ENCODE measurements at places on chromosomes 16 and 17.

GRCh38 chr17:14038206-14038605, 31.1 kb upstream of the COX10 start:
- no peak for DNase-seq

DNA sequence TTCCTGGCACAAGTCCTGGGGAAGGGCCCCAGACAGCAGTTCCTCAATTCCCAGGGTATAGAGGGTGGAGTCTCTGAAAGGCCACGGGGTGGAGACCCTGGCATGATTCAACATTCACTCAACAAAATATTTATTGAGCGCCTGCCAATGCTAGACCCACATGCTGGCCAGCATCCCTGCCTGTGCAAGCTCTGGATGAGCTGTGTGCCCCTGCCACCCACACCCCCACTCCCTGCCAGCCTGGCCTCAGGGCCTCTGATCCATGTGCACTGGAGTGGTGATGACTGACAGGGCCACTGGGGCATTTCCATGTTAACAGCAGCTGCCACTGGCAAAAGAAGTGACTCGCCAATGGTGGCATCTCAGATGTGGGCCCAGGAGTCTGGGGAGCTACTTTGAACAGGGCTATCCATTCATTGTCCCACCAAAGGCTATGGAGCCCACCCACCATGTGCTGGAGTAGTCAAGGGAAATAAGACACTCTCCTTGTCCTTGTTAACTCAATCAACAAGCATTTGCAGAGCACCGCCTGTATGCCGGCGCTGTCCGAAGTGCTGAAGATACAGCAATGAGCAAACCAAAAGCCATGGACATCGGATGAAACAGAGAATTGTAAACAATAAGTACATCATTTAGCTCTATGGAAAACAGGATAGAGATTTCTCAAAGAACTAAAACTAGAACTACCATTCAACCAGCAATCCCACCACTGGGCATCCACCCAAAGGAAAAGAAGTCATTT, 3.0 kb upstream of the PRSS22 start:
- no peak for DNase-seq

GRCh38 chr17:73934696-73935095, 268.8 kb upstream of the RPL38 start:
- DNase-seq = no peak

GRCh38 chr17:77793971-77794235, 164.6 kb upstream of the TNRC6C start:
- no peak for DNase-seq

DNA sequence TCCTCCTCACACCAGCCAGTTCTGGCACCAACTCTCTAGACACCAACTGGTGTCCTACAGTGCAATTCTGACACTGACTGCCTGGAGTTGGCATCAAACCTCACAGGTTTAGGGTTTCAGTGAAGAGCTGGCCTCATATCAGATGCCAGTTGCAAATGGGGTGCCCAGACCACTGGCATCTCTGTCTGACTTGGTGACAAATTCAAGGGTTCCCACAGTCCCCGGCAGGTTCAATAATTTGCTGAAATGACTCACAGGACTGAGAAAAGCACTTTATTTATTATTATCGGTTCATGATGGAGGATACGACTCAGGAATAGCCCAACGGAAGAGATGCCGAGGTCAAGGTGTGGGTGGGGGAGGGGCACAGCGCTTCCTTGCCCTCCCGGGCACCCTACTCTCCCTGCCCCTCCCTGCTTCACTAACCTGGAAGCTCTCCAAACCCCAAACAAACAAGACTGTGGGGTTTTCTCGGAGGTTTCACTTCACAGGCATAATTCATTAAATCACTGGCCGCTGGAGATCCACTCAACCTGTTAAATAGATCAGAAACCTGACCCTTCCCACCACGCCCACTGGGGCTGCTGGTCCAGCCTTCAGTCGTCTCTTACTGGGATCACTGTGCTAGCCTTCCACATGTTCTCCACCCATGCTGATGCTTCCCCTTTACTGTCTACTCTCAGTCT, 1.7 kb upstream of the NLRP1 start:
- peak; percentile 46 for DNase-seq

GRCh38 chr17:72898725-72899124, 193.8 kb downstream of the SLC39A11 start:
- DNase-seq = no peak

- no peak for DNase-seq
Observed at GRCh38 chr17:226108-227077, 44.9 kb upstream of the DOC2B start.

GRCh38 chr17:43702637-43703036, 40.9 kb upstream of the MEOX1 start:
- no peak for DNase-seq

DNA sequence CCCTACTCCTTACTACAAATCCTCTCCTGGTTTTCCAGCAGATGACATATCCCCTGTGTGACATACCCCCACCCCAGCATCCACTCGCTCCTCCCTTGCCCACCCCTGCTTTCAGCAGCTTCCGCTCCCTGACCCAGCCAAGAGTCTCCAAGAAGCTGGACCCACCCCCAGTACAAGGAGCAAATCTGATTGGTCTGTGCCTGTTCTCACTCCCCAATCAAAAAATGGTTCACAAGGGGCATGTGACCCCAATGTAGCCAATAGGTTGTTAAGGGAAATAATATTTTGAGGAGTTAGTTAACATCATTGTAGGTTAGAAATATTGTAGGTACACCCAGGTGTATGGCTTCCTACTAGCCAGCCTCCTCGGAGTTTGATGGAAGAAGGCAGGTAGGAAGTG, 70.1 kb downstream of the GP2 start:
- no peak for DNase-seq

DNA sequence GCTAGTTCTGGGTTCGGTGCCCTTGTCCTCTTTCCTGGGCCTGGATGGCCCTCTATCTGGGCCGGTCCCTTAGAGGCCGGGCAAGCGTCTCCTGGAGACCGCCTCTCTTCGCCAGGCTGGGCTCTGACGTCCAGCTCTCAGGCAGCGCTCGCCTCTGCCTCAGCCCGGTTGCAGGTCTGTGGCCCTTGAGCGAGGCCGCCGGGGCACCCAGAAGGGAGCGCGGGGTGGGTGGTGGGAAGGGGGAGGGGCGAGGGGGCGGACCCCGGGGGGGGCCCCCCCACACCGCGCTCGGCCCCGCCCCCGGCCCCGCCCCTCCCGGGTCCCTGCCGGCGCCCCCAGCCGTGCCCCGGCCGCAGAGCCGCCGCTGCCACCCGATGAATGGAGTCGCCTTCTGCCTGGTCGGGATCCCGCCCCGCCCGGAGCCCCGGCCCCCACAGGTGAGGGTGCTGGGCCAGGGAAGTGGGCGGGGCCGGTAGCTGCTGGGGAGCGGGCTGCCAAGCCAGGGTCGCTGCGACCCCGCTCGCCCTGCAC, at the start of gene ARHGAP23:
TSS of gene ARHGAP23 (plus strand) at position 353 of the 531 bp plus-strand sequence. CDS start at position 375, 22 bp downstream.
- no peak for DNase-seq

DNA sequence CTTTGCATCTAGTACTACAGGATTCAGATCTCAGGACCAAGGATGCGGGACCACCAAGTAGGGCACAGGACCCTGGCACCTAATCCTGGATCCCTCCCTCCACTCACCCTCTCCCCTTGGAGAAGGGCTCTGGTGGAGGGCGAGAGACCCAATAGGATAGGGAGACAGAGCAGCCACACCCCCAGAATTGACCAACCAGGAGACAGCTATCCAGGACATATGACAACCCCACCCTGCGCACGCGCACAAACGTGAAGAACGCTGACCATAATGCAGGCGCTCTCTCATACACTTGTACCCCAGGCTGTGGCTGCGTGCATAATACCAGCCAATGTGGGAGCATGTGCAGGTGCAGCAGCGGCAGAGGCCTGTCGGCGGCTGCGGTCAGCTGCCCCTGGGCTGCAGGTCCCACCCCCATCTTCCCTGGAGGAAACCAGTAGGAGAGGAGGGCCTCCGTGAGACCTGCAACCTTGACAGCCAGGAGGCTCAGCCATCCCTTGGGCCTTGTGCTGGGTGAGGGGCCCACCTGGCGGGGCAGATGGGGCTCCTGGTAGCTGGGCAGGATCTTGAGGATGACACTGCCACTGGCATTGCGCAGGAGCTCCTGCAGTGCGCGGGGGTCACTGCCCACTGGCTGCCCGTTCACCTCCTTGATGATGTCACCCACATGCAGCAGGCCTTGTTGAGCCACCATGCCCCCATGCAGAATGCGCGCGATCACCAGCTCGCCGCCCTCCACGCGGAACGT, 25.4 kb downstream of the MPP2 start:
- DNase-seq = no peak

GRCh38 chr16:12573730-12574383, 229.8 kb downstream of the CPPED1 start:
- no peak for DNase-seq

DNA sequence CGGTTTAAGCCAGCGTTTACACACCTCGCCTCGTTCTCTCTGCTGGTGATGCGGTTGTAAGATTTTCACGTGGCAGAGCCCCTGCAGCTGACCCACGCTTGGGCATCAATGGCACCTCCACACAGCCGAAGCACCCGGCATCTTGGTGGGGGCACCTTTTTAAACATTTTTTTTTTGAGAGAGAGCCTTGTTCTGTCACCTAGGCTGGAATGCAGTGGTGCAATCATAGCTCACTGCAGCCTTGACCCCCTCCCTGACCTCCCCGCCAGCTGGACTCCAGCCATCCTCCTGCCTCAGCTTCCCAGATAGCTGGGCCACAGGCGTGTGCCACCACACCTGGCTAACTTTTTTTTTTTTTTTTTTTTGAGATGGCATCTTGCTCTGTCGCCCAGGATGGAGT, 4.9 kb downstream of the WDR90 start:
- DNase-seq = no peak

- no peak for DNase-seq
Observed at GRCh38 chr16:31461921-31462804, 2.9 kb downstream of the ARMC5 start.

DNA sequence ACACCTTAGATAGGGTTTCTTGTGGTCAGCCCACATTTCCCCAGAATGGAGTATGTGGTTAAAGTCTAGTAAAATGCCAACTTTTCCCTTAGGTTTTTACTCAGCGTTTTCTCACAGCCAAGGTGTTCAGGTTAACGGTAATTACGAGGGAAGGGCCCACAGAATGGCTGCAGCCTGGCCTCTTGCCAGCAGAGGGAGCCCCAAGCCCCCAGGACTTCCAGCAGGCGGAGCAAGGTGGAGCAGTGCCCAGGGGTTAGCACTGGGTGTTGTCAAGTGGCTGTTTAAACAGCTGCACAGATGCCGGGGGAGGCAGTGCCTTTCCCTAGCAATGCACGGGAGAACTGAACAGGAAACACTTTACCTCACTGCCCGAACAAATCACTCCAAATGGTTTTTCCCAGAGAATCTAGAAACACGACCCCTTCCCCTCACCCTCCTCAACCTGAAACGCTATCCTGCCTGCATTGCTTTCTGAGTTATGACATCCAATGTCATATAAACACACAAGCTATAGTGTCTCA, 6.6 kb downstream of the PHB1 start:
- peak; percentile 77 for DNase-seq

DNA sequence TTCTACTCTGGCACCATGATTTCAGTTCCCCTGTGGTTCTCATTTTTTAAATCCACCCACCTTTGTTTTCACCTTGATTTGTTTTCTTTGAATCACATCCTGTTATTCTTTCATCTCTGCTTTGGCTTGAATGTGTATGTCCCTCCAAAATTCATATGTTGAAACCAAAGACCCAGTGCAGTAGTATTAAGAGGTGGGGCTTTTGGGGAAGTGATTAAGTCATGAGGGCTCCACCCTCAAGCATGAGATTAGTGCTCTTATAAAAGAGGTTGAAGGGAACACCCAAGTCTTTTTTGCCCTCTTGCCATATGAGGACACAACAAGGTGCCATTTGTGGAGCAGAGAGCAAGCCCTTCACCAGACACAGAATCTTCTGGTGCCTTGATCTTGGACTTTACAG, 382.3 kb downstream of the SLC39A11 start:
- DNase-seq = no peak

GRCh38 chr17:8338753-8339140, 893 bp upstream of the ODF4 start:
- DNase-seq = no peak

DNA sequence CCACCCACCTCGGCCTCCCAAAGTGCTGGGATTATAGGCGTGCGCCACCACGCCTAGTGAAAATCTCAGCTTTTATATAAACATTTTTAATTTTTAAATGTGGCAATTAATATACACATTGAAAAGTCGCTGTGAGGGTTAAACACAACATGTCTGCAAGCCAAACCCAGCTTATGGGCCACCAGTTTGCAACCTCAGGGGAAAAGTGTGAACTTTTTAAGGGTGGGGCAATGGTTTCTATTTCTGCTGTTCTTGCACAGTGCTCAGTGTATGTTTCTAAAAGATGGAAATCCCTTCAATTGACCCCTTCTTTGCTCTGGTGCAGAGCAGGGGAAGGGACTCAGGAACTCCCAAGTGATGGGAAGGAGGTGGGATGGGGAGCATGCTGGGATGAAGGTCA, 18.3 kb upstream of the SUPT4H1 start:
- no peak for DNase-seq

DNA sequence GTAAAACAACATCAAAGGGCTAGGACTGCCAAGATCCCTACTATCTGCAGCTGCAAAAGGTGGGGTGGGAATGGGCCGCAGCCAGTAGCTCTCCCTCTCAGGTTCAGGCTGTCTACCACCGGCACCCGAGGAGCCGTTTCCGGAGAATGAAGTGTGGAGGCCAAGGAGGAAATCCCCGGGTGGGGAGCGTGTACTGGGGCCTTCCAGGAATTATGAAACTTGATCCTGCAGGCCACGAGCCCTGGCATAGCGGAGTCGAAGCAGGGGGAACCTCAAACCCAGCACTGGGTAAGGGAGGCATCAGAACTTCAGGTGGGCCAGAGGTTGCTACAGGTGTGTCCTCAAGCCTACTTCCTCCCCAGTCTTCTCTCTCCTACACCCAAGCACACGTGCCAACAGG, 5.1 kb downstream of the INPP5K start:
- DNase-seq = no peak

GRCh38 chr16:35210681-35211433, 1751.4 kb downstream of the TP53TG3F start:
- DNase-seq = no peak

- no peak for DNase-seq
Observed at GRCh38 chr17:1011760-1012735, 15.1 kb downstream of the TIMM22 start.

- no peak for DNase-seq
Observed at GRCh38 chr16:7590934-7591333, 258.3 kb downstream of the RBFOX1 start.

DNA sequence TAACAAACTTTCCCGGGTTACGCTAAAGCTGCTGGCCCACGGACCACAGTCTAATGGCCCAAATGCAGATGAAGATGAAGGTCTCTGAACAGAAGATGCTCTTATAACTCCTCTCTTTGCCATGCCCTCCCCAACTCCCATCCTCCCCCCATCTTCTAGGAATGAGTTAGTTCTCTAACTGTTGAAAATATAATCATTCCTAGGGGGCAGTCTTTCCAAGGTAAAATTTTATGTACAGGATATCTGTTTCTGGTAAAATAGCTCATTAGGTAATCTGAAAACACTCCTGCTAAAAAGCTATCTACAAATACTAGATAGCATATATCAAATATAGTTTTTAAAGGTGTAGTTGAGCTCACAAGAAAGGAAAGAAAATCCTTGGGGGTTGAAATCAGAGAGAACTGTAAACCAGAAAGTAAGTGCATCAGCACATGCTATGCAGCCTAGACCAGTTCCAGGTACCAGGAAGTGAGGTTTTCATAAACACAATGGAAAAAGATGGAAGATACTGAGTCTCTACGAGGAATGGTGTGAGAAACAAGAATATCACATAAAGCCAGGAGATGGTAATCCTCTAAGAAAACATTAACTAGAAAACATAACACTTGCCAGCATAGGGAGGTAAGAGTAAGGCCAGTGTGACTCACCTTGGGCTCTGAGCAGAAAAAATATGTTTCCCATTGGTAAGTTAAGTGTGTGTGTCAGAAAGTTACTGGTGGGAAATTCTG, 38.1 kb downstream of the CMC2 start:
- DNase-seq = no peak

- peak; percentile 68 for DNase-seq
Observed at GRCh38 chr16:70738083-70738977, 52.5 kb upstream of the MTSS2 start.
